ENCODE measurements at places on chromosomes 2 and 18.

DNA sequence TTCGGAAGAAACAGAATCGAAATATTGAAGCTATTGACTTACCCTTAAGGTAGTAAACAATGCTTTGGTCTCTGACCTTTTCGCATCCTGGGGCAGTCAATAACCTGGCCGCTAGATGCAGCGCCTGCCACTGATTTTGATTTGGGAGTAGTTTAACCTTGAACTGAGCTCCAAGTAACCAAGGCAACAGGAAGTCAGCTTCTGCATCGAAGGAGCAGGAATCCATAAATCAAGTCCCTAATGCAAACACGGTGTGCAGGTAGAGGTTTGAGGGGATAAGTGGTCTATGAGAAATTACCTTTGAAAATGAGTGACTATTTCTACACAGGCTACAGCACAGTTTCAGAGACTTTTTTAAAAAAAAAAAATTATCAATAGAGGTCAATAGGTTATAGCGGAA lies 353.5 kb downstream of the SETBP1 start:
- DNase-seq, result no peak

- DNase-seq, result no peak
These were observed 66.3 kb downstream of the NCKAP1 start for GRCh38 chr2:182971820-182972547.

GRCh38 chr2:138496096-138496651 lies 5.4 kb upstream of the SPOPL start:
- DNase-seq, result no peak

- no peak for DNase-seq
These were observed 455.8 kb upstream of the SALL3 start for GRCh38 chr18:78523850-78524249.

- no peak for DNase-seq
These were observed 11.0 kb upstream of the SIX3 start for GRCh38 chr2:44930274-44931197.

DNA sequence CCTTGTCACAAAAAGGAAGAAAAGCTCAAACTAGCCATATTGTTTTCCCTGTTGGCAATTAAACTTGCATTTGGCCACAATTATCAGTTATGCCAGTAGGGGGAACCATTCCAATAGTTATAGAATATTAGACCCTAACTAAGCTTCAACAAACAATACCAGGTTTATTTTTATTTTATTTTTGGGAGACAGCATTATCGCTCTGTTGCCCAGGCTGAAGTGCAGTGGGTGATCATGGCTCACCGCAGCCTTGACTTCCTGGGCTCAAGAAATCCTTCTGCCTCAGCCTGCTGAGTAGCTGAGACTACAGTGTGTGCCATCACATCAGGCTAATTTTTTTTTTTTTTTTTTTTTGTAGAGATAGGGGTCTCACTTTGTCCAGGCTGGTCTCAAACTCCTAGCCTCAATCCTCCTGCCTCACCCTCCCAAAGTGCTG lies 102.1 kb downstream of the ATAD2B start:
- no peak for DNase-seq

- DNase-seq, result no peak
These were observed 418.6 kb downstream of the PIK3C3 start for GRCh38 chr18:42373584-42373983.

DNA sequence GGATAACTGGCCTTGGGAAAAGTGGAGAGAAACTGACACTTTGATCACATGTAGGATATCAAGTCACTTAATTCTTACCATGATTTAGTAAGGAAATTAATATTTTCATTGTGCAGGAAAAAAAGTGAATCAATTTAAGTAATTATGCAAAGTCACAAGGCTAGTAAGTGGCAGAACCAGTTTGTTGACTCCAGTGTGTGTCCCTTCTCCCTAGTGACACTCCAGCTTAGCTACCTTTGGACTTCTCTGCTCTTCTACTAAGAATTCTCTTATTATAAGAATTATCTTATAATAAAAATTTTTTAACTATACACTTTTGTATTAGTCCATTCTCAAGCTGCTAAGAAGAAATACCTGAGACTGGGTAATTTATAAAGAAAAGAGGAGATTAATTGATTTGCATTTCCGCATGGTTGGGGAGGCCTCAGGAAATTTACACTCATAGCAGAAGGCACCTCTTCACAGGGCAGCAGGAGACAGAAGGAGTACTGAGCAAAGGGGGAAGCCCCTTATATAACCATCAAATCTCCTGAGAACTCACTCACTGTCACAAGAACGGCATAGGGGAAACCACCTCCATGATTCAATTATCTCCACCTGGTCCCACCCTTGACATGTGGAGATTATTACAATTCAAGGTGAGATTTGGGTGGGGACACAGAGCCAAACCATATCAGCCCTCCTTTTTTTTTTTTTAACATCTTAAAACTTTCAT lies 13.6 kb downstream of the COL4A4 start:
- DNase-seq, result no peak

- peak; percentile 61 for DNase-seq
These were observed 9.3 kb downstream of the TGOLN2 start for GRCh38 chr2:85318222-85319074.

DNA sequence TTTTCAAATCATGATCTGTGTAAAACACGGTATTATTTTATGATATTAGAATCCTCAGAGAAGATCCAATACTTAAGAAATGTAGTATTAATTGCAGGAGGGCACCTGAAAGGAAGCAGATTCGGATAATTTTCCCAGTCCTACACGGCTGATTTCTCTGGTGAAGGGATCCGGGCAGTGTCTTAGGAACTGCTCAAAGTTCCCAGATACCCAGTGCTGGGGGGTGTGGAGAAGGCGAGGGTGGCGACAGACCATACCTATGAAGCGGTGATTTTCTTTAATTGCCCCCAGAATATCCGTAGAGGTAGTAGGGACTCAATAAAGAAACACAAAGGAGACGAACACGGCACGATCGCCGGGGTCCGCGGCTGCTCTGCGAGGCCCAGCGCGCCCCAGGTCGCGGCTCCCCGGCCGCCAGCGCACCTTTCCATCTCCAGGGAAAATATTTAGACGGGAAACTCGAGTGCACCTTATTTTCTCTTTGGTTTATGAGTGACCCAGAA lies 1.4 kb upstream of the SOX11 start:
- DNase-seq, result no peak

DNA sequence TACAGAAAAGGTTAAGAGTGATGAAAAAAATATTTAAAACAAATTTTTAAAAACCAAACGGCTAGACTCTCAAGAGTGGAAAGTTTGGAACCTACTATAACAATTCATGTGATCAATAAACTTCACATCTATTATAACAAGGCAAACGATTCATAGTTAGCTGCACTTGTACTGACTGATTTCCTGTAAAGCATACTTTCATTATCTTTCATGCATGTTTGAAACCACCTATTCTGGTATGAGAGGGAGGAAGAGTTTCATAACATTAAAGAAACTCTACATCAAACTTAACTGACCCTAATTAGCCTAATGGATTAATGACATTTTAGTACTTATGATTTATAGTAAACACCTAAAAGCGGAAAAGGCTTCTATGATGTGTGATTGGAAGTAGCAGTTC lies 43.7 kb upstream of the VWC2L start:
- no peak for DNase-seq

DNA sequence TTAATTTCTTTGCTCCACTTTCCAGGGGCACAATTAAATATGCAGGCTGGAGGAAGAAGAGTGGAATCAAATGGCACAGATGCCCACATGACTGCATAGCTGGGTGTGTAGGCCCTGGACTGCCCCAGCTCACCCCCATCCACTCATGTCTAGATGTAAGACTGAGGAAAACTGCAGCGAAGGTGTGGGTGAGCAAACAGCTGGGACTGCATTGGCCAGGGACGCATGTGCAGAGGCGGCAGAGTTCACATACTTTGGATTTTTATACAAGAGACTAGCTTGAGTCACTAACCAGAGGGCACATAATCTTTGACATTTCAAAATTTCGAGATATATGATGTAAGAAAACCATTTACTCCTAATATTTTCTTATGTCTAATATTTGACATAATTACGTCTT lies 60.1 kb downstream of the SPIRE1 start:
- no peak for DNase-seq

DNA sequence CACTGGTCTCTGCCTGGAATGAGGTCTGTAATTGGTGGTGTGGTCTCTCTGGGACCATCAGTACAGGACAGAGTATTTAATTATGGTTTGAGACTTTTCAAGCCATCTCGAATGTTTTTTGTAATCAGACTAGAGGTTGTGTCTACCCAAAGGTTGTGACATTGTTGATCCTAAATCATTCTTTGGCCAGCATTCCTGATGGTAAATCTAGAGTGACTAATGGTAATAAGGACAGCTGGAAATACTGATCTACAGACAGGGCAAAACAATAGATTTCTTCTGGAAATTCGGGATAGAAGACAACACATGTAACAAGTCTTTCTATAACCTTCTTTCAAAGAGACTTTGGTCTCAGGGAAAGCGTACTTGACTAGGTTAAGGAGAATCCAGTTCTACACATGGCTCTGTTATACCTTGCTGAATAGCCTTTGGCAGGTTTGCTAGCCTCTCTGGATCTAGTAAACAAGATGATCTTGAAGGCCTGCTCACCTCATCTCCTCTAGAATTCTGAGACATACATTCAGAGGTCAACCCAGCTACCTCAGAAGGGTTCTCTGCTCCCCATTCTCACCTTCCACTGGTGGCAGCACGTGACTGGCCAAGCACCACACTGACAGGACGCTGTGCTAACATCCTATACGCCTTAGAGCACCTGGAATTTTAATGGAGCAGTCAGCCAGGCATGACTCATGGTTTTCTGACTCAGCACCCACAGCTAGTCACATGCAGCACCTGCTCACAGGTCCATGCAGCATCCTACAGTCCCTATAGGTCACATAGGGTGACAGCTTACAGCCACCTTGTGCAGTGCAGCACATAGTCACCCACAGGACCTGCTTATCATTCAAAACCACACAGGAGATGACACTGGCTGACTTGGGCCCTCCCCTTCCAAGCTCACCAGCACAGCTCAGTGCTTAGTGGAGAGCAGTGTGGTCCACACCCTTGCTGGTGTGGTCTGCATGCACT lies 12.2 kb downstream of the PLB1 start:
- DNase-seq, result peak; percentile 5

GRCh38 chr2:95530734-95531133 lies 46.2 kb upstream of the TRIM43B start:
- no peak for DNase-seq

DNA sequence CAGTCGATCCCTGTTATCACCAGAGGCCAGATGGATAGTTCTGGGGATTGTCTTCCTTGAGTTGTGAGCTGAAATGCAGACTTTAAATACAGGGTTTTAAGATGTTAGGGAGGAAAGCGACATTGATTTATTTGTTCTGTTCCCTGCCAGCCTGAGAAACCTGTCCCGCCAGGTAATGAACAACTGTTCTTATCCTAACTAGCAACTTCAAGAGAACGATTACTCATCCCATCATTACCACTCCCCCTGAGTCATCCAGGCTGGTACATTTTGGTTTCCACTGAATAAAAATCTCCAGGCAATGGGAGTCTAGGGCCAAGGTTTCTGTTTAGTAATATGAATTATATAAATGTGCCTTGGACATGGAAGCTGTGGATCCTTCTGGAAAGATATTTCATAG lies 131.2 kb downstream of the LYPD6B start:
- no peak for DNase-seq

- DNase-seq, result no peak
These were observed 157.6 kb downstream of the RDH14 start for GRCh38 chr2:18402831-18403230.

DNA sequence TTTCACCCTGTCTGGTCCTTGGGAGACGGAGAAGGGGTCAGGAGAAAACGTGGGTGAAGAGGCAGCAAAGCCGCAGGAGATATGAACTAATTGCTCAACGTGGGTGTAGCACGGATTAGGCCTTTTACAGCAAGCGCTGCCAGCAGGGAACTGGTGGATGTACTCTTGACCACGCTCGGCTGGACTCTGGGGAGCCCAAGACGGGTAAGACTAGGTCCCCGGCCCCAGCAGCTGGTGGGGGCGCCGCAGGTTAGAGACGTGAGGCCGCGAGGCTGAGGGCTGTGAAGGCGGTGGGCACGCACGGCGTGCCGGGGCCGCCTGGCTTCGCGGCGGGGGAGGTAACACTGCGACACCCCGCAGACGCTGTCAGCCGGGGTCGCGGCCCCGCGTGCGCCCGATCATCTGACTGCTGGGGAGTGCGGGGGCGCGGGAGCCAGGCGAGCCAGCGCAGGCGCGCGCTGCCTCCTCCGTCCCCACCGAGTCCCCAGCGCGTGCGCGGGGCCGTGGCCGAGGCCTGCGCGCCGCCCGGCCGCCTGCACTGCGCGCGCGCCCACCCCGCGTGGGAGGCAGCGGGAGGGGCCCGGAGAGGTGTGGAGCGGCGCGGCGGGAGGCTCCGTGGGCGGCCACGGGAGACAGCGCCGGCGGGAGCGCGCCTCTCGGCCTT lies at the start of gene CLIP4:
CLIP4 (plus strand) TSS at position 470 of the 664 bp plus-strand sequence. CDS start 5,974 bp downstream, outside the sequence.
- DNase-seq, result peak; percentile 76

DNA sequence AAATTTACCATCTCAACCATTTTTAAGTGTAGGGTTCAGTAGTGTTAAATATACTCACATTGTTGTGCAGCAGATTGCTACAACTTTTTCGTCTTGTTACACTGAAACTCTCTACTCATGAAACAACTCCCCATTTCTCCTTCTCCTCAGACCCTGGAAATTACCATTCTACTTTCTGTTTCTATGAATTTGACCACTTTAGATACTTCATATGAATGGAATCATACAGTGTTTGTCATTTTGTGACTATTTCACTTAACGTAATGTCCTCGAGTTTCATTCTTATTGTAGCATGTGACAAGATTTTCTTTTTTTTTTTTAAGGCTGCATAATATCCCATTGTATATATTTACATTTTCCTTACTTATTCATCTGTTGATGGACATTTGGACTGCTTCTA lies 203.8 kb downstream of the PLCL1 start:
- DNase-seq, result no peak

GRCh38 chr18:3305354-3305762 lies 43.4 kb downstream of the MYL12B start:
- DNase-seq, result peak; percentile 65

GRCh38 chr2:104262714-104263113 lies 591.2 kb upstream of the POU3F3 start:
- DNase-seq, result no peak

GRCh38 chr2:118479020-118479419 lies 368.4 kb downstream of the EN1 start:
- no peak for DNase-seq

DNA sequence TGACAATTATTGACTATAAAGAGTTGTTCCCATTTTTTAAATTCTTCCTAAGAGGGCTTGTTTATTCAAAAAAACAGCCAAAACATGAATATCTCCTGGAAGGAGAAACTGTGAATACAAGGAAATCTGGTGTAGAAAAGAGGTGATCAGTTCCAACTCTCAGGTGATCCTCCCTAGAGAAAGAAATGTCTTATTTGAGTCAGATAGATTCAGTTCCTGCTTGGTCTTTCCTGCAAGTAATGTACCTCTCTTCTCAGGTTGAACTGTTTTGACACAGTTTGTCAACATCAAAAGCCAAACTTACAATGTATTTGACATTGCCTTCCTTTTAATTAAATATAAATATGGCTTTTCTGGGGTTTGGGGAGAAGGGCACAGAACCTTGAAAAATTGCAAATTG lies 567.4 kb downstream of the ARHGAP15 start:
- no peak for DNase-seq

DNA sequence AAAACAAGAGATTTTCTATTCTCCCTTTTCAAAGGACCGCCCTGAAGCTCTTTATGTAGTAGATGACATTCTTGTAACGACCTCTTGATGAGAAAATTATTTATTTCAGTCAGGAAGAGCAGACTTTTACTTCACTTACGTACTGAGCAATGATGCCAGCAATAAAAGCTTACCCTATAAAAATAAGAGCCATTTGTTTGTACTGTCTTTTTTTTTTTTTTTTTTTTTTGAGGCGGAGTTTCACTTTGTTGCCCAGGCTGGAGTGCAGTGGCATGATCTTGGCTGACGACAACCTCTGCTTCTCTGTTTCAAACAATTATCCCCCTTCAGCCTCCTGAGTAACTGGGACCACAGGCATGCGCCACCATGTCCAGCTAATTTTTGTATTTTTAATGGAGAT lies 39.2 kb downstream of the CRIM1 start:
- DNase-seq, result no peak

All from CD4-positive, alpha-beta memory T cell (primary cell).